ENCODE measurements at places on chromosomes 3 and 15.

GRCh38 chr3:137222736-137223225 lies 265.0 kb downstream of the IL20RB start:
- DNase-seq = no peak

GRCh38 chr3:140276703-140277102 lies 341.7 kb downstream of the CLSTN2 start:
- no peak for DNase-seq

GRCh38 chr15:89043031-89044002 lies 44.9 kb upstream of the ABHD2 start:
- no peak for DNase-seq

GRCh38 chr3:146314871-146315270 lies 64.0 kb upstream of the PLSCR4 start:
- DNase-seq = no peak

DNA sequence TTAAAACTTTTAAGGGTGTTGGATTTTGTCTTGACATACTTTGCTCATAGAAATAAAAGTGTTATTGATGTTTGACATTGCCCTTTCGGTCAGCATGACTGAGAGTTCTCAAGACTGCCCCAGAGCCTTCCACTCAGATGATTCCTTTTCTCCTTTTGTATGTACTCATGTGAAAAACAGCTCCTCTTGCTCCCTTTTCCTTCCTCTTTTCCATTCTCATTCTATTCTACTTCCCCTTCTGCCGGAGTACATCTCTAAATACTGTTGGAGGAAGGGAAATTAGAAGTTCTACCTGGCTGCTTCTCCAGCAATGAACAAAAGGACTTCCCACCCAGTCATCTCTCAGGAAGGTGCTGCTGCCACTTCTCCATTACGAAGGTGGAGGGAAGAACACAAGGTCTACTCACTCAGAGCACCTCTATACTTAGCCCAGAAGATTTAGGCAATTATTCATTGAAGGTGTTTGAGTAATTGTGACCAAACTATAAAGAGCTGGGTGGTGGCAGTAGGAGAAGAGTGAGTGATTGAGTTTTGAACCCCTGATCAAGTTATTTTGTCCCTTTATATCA lies 163.8 kb upstream of the MBNL1 start:
- DNase-seq = no peak

- DNase-seq = no peak
These were observed 56.9 kb downstream of the TFRC start for GRCh38 chr3:196024968-196025367.

- DNase-seq = no peak
These were observed 134.7 kb downstream of the THSD4 start for GRCh38 chr15:71249986-71250385.

GRCh38 chr15:75185271-75186029 lies 16.2 kb upstream of the C15orf39 start:
- DNase-seq = no peak

GRCh38 chr15:89912674-89913396 lies at the start of gene ARPIN:
Gene ARPIN, minus strand, starts transcription at chr15:89912952. Its CDS starts 117 bp downstream, at chr15:89912835.
- DNase-seq = no peak

- no peak for DNase-seq
These were observed 212.5 kb downstream of the EPHB1 start for GRCh38 chr3:135007607-135008006.

GRCh38 chr3:157157836-157158235 lies 2.1 kb downstream of the CCNL1 start:
- no peak for DNase-seq

- peak; percentile 12 for DNase-seq
These were observed 287.4 kb upstream of the CTNNB1 start for GRCh38 chr3:40911928-40912327.

DNA sequence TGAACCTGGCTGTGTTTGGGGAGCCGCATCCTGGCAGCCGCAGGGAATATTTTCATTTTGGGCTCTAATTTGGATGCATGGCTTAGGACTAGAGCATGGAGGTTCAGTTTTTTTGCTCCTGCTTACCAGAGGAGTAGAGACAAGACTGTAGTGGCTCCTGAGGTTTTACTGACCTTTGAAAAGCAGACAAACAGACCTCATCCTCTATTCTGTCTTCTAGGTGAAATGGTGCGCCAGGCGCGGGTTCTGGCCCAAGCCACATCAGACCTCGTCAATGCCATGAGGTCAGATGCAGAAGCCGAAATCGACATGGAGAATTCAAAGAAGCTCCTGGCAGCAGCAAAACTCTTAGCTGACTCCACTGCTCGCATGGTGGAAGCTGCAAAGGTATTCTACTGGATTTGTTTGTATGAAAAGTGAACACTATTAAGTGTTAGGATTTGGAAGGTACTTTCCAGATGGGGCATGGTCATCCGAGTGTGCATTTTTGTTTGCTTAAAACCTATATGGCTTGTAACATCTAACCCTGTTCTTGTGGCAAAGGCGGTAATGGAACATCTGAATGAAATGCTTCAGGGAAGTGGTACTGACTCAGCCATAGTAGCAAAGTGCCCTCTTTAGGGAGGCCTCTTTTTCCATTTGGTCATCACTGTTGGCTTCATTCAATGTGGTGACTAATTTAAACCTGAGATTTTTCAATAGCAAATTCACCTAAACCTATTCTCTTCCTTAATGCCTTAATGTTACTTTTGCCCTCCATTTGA lies 330.7 kb upstream of the TPM1 start:
- DNase-seq = no peak

GRCh38 chr15:95024351-95024750 lies 793.0 kb downstream of the MCTP2 start:
- DNase-seq = no peak

- DNase-seq = no peak
These were observed 54.9 kb downstream of the TRIM71 start for GRCh38 chr3:32872487-32873382.

- DNase-seq = peak; percentile 62
These were observed 976 bp downstream of the ABHD17C start for GRCh38 chr15:80695911-80696661.

- no peak for DNase-seq
These were observed 1165.2 kb downstream of the TBL1XR1 start for GRCh38 chr3:176032043-176032442.

DNA sequence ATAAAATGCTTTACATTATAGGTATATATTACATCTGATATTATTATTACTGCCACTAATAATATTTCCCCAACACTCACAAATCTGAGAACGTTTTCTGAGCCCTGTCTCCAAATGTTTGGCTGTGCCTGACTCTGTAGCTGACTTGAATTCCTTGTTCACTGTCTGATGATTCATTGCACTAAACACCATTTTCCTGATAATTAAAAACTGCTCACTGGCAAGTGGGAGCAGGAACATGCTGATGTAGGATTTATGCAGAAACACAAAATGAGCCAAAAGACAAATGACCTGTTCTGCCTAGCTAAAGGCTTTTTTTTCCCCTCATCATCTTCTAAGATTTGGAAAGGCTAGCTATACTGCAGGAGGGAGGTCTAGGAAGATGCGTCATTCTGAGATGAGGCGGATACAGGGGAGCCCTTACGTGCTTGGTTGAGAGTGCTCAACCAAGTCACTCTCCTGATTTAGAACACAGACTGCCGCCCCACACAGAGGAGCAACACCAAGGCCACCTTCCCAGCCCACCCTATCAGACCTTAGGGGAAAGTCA lies 380.7 kb downstream of the EPHB1 start:
- DNase-seq = no peak

GRCh38 chr15:89333959-89334509 lies 590 bp downstream of the POLG start:
- DNase-seq = no peak

DNA sequence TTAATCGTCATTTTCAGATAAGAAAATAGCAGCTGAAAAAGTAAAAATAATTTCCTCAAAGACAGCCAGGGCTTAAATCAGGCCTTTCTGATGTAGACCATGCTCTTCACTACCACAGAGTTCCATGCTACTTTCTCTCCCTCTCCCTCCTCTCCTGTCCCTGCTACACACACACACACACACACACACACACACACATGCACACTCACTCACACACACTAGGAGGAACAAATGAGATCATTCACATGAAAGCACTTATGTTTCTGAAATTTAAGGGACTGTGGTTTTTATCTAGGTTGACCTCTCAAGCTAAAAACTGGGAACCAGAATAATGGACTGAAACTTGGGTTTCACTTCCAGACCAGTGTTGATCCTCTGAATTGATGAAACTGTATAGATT lies 4.1 kb upstream of the PSMA4 start:
- DNase-seq = no peak

GRCh38 chr3:111708157-111708771 lies 113.1 kb upstream of the ZBED2 start:
- DNase-seq = no peak

DNA sequence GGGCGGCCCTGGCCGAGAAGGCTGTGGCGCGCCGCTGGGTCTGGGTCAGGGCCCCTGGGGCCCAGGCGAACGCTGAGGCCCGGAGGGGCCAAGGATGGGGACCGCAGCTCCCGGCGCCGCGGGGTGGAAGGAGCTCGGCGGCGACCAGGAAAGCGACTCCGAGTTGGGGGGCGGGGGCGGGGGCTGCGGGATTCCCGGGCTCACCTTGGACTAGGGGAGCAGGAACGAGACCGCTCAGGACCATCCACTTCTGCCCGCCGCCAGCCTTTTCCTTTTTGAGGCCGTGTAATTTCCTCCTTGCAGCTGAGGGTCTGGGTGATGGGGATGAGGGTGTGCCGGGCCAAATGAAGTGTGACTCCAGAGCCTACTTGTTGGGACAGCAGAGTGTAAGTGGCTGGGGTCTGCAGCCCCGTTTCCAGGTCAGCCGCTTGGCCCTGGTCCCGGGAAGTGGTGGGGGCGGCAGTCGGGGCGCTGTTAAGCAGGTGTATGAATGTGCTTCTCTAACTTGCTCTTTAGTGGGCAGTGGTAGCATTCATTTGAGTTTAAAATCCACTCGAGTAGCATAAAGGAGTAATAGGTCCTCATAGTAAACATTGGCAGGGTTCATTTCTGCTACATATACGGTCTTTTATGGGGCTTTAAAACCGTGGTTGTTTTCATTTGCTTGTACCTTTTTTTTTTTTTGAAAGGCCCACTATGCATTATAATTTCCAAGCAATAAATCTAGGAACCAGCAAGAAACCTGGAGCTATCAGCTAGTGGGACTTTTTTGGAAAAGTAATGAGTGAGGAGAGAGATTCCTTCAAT lies 717 bp downstream of the PXK start:
- peak; percentile 83 for DNase-seq

DNA sequence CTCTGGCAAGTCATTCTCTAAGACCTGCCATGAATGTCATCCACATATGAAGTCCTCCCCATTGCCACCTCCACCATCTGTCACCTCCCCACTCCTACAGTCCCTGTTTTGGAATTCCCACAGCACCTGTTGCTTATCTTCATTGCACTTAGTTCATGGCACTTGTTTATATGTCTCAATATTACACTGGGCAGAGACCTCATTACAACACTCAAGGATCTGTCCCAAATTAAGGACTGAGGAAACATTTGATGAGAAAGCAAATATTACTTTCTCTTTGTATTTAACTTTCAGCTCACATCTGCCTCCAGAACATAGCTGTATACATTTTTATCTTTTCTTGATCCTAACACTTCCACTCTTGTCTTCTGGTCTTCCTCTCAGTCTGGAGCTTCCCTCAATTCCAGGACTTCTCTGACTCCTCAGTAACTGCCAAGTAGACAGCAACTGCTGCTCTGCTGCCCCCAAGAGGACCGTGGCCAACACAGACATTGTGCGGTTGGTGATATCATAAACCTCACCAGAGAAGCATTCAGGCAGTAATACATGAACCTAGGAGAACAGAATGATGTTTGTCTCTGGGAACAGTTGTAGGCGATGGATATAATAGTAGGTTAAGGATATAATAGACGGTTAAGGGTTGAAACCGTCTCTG lies 45.0 kb upstream of the FGF12 start:
- no peak for DNase-seq

DNA sequence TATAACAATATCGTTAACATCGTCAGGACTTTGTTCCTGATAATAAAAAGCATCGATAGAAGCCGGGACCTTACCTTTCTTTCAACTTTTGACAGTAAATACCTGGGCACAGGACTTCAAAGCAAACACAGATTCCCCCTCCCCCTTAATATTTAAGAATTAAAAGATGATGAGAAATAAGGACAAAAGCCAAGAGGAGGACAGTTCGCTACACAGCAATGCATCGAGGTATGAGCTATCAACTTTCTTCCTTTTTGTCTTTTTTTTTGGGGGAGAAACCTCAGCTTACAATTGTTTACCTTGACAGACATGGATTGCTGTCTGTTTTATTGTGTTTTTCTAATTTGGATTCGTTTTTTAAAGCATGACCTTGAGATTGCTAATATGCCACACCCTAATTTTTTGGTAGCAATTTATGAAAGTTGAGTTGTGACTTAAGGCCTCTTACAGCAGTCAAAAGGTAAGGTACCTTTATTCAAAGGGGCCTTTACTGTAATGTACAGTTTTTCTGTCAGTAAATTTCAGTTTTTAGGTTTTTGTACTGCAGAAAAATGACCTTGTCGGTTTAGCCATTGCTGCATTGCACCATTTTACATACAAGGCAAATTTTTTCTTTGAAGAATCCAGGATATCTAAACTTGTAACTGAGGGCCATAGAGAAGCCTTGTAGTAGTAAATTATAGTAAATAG lies 1.1 kb downstream of the CHD2 start:
- peak; percentile 58 for DNase-seq

GRCh38 chr15:32807331-32807730 lies 89.5 kb downstream of the GREM1 start:
- DNase-seq = no peak

DNA sequence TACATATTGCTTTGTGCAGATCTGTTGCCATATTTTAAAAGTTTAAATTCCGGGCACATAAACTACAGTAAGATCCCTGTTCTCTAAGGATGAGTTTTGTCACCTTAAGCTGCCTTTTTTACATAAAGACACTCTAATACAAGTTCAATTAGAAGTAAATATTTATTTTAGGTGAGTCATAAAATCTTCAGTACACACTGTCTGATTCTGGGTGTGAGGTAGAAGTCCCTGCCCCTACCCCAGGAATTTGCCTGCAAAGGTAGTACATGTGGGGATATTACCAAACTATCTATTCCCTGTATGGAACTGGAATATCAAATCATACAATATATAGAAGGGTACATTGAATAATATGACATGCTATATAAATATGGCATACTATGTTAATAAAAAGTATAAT lies 6.3 kb downstream of the SCG3 start:
- DNase-seq = no peak

DNA sequence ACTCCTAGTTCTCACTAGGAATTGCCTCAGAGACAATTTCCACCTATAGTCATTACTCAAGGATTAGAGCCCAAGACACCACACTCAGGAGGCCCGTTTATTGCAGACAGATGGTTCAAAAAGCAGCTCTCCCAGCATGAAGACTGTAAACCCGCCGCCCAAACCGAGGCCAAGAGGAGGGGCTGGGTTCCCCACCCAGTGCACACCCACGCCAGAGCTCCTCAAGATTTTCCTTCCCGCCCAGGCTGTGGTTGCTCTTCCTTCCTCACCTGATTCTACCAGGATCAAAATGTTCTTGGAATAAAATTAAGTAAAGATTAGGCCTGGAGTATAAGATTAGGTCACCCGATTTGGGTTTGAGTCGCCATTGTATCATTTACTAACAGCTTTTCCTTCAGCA lies 364.4 kb downstream of the MECOM start:
- no peak for DNase-seq

- no peak for DNase-seq
These were observed 30.0 kb upstream of the ZNF280D start for GRCh38 chr15:56763141-56763895.
